Natural killer cell (primary cell): ENCODE measurements at places on chromosomes 16 and 17. TPM values are rescaled to one million over a fixed set of nuclear protein-coding genes. Genes with fewer than 3 reads are reported as not detected.

AGRP gene
- total RNA-seq: not detected

TVP23A gene
- total RNA-seq: not detected

RDM1 gene
- 0.48 TPM for total RNA-seq

FBXO39 gene
- 0.72 TPM for total RNA-seq

DHRS7C gene
- not detected for total RNA-seq

IRX5 gene
- total RNA-seq: not detected

TBC1D3I gene
- total RNA-seq: 0.84 TPM

ALOX12B gene
- 0.56 TPM for total RNA-seq

HOXB2 gene
- total RNA-seq: 21.6 TPM

SCN4A gene
- 0.14 TPM for total RNA-seq

GPATCH8 gene
- 104 TPM for total RNA-seq

EVI2B gene
- total RNA-seq: 98.9 TPM

SOST gene
- not detected for total RNA-seq

HCRT gene
- not detected for total RNA-seq

AATK gene
- total RNA-seq: 13.7 TPM

SLC38A8 gene
- not detected for total RNA-seq

CUEDC1 gene
- total RNA-seq: 3.7 TPM

GRAP gene
- total RNA-seq: 11.3 TPM

MAP2K4 gene
- total RNA-seq: 30.1 TPM

KRTAP9-8 gene
- not detected for total RNA-seq

HS3ST3B1 gene
- total RNA-seq: 17.1 TPM

DBNDD1 gene
- total RNA-seq: not detected

KRTAP2-1 gene
- total RNA-seq: not detected

BICDL2 gene
- not detected for total RNA-seq

ICAM2 gene
- total RNA-seq: 91.0 TPM

C16orf86 gene
- total RNA-seq: 3.6 TPM

NHERF2 gene
- total RNA-seq: 7.1 TPM
